ENCODE measurements at places on chromosomes 3 and 15.

GRCh38 chr3:141839389-141839788 lies 37.1 kb upstream of the ATP1B3 start:
- no peak for DNase-seq

DNA sequence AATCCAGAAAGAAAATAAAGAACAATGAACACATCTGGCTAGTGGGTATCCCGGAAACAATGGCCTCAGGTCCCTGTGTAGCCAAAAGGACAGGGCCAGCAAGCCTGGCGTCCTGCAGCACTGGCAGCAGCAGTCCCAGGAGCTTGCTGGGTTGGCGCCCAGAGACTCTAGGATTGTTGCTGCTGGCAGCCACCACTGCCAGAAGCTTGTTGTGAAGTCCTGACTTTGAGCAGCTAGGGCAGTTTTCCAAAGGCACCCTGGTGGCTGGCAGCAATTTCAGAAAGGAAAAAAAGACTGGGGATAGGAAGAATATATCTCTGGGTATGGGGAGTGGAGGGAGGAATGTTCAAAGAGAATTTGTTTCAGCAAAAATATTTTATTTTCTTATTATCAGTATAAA lies 11.3 kb downstream of the SHQ1 start:
- no peak for DNase-seq

DNA sequence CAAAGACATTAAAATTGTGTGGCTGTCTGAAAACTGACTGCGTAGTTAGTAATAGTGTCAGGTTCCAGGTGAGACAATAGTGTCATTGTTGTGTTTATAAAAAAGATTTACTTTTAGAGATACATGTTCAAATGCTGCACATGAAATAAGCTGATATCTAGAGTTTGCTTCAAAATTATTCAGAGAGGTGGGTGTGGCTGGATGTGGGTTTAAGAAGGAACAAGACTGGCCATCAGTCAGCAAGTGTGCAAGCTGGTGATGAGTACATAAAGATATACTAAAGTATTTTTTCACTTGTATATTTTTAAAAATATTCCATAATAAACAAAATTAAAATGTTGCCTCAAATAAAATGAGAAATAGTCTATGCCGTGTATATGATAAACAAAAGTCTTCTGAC lies 190.6 kb downstream of the ARRDC4 start:
- DNase-seq, result no peak

DNA sequence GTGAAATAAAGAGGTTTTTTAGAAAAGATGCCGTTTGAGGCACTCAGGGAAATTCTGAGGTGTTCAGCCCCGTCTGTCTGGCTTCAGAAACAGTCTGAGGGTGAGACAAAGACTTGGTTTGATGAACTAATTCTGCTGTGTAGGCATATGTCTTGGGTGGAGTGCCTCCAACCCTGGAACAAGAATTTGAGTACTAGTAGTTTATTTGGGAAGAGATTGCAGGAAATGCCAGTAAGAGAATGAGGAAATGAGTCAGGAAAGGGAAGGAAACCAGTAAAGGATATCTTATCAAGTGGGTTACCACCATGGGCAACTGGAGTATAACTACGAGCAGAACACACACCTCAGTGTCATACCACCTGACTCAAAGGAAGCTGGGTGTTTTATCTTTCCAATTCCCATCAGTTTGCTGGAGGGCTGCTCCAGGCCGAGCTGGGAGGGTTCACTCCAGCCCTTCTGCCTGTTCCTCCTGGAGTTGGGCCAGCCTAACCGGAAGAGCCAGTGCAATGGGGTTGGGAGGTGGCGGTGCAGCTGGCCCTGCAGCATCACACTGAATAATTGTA lies 75.3 kb downstream of the TGFBR2 start:
- no peak for DNase-seq

- DNase-seq, result no peak
Observed at GRCh38 chr3:168598250-168598649, 502.5 kb upstream of the GOLIM4 start.

GRCh38 chr3:41464858-41465257 lies 265.6 kb downstream of the CTNNB1 start:
- no peak for DNase-seq

GRCh38 chr3:53077476-53078220 lies 31.8 kb upstream of the SFMBT1 start:
- no peak for DNase-seq

- DNase-seq, result no peak
Observed at GRCh38 chr15:98503970-98504369, 144.4 kb upstream of the IGF1R start.

- no peak for DNase-seq
Observed at GRCh38 chr15:63088533-63089245, 33.0 kb upstream of the LACTB start.
